ENCODE measurements at places on chromosomes 12 and 14.
A peak's percentile ranks its signal among the peaks of the same experiment; 100 is the strongest.

DNA sequence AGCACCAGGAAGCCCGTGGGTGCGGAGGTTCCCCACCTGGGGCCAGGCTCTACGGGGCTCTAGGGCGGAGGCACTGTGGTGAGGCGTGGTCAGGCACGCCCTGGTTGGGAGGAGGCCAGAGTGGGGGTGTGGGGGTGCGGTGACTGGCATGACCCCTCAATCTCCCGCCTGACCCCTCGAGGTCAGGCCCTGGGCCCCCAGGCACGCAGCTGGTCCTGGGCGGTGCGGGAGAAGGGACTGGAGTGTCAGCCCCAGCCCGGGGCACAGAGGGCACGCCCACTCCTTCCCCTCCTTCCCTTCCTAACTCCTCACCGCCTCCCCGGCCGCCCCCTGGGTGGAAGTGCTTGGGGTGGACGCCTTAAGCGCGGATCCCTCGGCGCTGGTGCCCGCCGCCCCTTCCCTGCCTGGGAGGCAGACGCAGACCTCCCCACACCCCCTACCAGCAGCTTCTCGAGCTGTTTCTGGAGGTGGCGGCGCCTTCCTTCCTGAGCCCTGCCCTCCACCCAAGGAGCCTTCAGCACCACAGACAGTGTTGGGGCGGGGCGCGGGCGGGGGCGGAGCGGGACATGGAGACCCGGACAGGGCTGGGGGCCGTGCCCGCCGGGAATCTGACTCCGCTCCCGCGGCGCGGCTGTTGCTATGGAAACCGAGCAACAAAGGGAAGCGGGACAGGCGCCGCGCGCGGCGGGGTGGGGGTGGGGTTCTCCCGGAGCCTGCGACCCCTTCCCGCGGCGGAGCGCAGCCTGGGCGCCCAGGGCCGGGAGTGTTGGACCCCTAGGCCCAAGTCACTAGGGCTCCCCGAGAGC is 741 bp upstream of the CRIP2 start:
- H3K4me3 ChIP-seq = peak overlapping the region; percentile 17
- peak; percentile 80 for DNase-seq
- H3K4me1 ChIP-seq = peaks cover 41% of the 10 kb centered on the region
- H3K36me3 ChIP-seq = peaks cover 2% of the 10 kb centered on the region
- H3K27ac ChIP-seq = no peak overlapping the region

DNA sequence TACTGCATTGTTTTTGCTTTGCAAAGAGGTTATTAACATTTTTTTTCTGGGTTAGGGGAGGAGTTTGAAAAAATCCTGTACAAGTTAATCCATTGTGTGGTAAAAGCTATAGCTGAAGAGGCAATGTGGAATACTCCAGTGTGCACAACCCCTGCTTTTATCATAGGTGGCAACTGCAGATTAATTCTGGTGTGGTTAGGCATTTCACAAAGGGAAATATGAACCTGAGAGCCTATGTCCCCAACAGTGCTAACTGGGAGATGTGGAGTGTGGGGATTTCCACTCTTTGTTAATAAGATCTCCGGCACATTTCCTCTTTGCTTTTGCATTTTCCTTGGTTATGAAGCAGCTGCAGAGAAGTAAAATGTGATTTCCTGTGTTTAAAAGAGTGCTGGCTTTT is 33.6 kb downstream of the PRORP start:
- H3K27ac ChIP-seq = peak overlapping the region; percentile 0
- no peak for DNase-seq
- H3K27me3 ChIP-seq = no peaks in the 10 kb centered on the region
- H3K36me3 ChIP-seq = peaks cover 7% of the 10 kb centered on the region

DNA sequence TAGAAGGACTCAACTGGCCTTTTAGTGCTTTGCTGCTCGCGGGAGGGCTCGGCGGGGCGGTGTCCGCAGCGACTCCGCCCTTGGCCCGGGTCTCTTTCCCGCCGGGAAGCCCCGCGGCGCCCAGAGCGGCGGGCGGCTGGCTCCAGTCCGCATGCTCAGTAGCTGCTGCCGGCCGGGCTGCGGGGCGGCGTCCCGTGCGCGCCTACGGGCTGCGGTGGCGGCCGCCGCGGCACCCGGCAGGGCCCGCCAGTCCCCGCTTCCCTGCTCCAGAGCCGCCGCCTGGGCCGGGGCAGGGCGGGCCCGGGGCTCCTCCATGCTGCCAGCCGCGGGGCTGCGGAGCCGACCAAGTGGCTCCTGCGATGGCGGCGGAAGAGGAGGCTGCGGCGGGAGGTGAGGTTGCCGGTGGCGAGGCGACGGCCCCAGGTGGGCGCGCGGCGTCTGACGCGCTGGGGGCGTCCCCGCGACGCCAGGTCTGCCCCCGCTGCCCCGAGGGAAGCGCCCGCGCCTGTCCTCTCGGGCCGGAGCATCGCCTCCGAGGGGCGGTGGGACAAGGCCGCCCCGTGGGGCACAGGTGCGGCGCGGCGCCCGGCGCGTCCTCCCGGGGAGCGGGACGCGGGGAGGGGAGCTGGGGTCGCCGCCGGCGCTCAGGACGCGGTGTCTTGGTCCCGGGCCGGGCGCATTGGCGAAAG is at the start of gene BMAL2:
BMAL2 (plus strand) TSS at position 123 of the 689 bp plus-strand sequence; CDS start at position 360, 237 bp downstream.
- H3K4me3 ChIP-seq = peak within 1 kb of the TSS; percentile 37
- no peaks in the 10 kb centered on the region for H3K36me3 ChIP-seq
- peaks cover 20% of the 10 kb centered on the region for H3K27me3 ChIP-seq
- peaks cover 12% of the 10 kb centered on the region for H3K4me1 ChIP-seq
- peak; percentile 45 for DNase-seq
- no peak within 1 kb of the TSS for H3K27ac ChIP-seq

DNA sequence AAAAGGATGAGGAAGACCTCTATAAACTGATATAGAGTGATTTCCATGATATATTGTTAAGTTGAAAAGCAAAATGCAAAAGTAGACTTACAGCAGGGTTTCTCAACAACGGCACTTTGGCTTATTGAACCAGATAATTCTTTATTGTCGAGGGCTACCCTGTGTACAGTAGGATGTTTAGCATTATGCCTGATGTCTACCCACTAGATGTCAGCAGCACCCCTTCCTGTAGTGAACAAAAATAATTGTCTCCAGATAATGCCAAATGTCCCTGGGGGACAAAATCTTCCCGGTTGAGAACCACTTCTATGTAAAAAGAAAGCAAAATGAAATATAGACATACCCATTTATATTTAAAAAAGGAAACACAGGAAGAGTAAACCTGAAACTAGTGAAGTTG is 32.4 kb downstream of the ABCD2 start:
- no peak overlapping the region for H3K27ac ChIP-seq
- peak; percentile 68 for DNase-seq

GRCh38 chr14:76077340-76077739 is 74.4 kb upstream of the GPATCH2L start:
- no peak for DNase-seq
- no peak overlapping the region for H3K4me3 ChIP-seq
- H3K27ac ChIP-seq = no peak overlapping the region
- no peaks in the 10 kb centered on the region for H3K4me1 ChIP-seq
- H3K27me3 ChIP-seq = no peaks in the 10 kb centered on the region
- H3K36me3 ChIP-seq = no peaks in the 10 kb centered on the region

- peak overlapping the region; percentile 96 for H3K27ac ChIP-seq
- DNase-seq = no peak
Measured at GRCh38 chr14:89616425-89616824, 199.4 kb upstream of the FOXN3 start.

GRCh38 chr12:117907108-117907689 is 61.6 kb downstream of the KSR2 start:
- no peak overlapping the region for H3K4me3 ChIP-seq
- no peak for DNase-seq
- no peaks in the 10 kb centered on the region for H3K27me3 ChIP-seq
- H3K36me3 ChIP-seq = no peaks in the 10 kb centered on the region

DNA sequence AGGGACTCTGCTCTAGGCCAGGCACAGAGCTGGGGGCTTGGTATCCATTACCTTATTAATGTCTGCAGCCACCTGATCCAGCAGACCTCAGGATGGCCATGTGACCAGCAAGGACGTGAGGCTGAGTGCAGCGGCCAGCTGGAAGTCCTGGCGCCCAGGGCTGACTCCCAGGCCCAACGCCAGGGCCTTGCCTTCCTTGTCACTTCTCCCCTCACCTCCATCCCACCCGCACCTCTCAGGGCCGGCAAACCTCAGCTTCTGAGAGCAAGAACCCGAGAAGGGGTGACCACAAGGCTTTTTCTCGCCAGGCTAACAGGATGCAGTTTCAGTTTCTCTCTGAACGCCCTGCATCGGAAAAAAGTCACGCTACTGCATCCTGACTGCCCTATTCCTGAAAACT is 15.4 kb downstream of the RAB35 start:
- H3K27ac ChIP-seq = peak overlapping the region; percentile 55
- DNase-seq = peak; percentile 35
- H3K27me3 ChIP-seq = no peaks in the 10 kb centered on the region
- peaks cover 71% of the 10 kb centered on the region for H3K36me3 ChIP-seq
- H3K4me3 ChIP-seq = no peak overlapping the region

DNA sequence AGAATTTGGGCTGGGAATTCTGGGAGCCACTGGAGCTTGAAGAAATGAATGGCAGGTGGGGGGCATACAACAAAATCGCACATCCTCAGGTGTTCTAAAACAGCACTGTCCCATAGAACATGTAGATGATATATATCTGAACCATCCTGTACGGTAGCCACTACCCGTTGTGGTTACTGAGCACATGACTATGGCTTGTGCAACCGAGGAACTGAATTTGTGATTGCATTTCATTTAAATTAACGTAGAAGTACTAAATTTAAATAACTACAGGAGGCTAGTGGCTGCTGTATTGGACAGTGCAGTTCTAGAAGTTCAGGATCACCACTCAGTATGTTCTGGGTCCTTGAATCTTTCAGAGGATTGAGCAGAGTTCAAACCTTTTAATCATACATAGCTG is 172.4 kb downstream of the PHETA1 start:
- H3K4me1 ChIP-seq = no peaks in the 10 kb centered on the region
- H3K27me3 ChIP-seq = no peaks in the 10 kb centered on the region
- H3K27ac ChIP-seq = no peak overlapping the region
- no peak overlapping the region for H3K4me3 ChIP-seq

DNA sequence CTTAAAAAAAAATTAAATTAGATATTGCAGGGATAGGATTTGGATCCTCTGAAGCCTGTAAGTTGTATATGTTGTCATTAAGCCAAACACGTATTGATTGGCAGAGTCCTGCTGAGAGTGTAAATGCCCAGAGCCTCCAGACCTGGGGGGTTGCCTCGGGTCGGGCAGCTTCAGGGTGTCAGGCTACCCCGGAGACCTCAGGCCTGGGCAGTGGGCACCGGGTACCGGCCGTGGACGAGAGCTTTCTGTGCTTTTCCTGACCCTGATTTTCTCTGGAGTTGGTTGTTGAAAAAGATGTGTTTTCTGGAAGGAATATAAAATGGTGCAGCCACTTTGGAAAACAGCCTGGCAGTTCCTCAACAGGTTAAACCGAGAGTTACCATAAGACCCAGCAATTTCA is 96.1 kb downstream of the DNAH10 start:
- no peak overlapping the region for H3K27ac ChIP-seq
- H3K4me1 ChIP-seq = no peaks in the 10 kb centered on the region
- H3K27me3 ChIP-seq = no peaks in the 10 kb centered on the region
- DNase-seq = no peak
- no peak overlapping the region for H3K4me3 ChIP-seq
- no peaks in the 10 kb centered on the region for H3K36me3 ChIP-seq

DNA sequence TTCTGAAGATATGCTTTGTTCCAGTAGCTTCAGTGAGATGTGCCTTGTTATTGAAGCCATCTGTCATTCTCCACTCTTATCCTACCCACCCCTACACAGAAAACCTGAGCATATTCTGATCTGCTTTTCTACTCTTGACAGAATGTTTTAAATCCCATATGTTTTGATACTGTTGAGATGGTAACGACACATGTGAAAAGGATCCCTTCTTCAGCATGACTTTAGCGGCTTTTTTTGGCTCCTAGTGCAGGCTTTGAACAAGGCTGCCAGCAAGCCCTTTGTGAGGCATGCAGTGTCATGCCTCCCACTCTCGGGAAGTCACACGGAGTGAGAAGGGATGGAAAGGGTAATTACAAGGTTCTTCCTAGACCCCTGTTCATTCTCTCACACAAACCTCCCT is 228.8 kb upstream of the RGS6 start:
- no peak overlapping the region for H3K27ac ChIP-seq
- no peak overlapping the region for H3K4me3 ChIP-seq
- DNase-seq = no peak
- H3K27me3 ChIP-seq = no peaks in the 10 kb centered on the region
- H3K4me1 ChIP-seq = no peaks in the 10 kb centered on the region

DNA sequence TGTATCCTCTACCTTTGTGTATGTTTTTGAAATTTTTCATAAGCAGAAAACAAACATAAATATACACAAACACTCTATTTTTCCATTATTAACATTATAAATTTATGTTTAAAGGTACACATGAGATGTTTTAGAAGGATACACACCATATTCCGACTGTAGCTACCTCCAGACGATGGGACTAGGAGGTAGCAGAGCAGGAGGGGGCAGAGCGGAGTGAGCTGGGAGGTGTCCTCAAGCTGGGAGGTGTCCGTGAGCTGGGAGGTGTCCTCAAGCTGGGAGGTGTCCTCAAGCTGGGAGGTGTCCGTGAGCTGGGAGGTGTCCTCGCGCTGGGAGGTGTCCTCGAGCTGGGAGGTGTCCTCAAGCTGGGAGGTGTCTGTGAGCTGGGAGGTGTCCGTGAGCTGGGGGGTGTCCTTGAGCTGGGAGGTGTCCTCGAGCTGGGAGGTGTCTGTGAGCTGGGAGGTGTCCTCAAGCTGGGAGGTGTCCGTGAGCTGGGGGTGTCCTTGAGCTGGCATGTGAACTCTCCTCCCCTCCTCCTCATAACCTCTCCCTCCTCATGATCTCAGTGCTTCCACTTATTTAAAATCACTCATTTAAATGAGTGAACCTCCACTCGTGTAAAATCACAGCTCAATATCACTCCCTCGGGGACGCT is 346.9 kb upstream of the SFSWAP start:
- H3K36me3 ChIP-seq = no peaks in the 10 kb centered on the region
- no peak overlapping the region for H3K27ac ChIP-seq
- no peaks in the 10 kb centered on the region for H3K27me3 ChIP-seq
- no peak for DNase-seq
- no peak overlapping the region for H3K4me3 ChIP-seq
- no peaks in the 10 kb centered on the region for H3K4me1 ChIP-seq

DNA sequence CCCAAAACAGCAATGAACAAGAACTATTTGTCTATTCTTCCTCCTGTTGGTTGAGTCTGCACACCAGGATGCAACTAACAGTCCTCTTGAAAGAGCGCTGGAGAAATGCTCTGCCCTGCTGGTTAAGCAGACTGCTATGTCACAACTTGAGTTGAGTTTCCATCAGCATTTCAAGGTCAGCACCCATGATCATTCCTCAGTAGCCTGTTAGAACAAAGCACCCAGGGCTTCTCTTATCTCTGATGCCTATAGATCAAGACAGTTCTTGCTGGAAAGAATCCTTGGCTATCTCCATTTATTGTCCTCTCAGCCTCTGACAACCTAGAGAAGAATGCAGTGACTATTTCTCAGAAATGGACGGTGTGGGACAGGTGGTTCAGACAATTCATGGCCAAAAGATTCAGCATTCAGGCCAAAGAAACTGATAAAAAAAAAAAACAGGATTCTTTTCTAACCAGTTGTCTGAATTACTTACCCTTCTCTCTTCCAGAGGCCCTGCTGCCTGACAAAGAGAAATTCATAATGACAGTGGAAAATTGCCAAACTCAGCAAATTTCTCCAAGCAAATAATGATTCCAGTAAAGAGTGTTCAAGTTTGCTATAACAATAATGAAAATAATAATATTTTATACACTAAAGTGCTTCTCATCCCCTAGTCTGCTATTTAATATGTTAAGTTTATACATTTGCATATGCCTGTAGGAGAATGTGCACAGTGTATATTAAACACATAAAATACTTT is 306.7 kb downstream of the EMP1 start:
- no peaks in the 10 kb centered on the region for H3K4me1 ChIP-seq
- H3K27ac ChIP-seq = no peak overlapping the region
- no peak for DNase-seq
- H3K4me3 ChIP-seq = no peak overlapping the region
